NCI-H1930 (cell line): ENCODE measurements at places on chromosomes 13 and 19.
A peak's percentile ranks its signal among the peaks of the same experiment; 100 is the strongest.

- DNase-seq: no peak
Observed at GRCh38 chr19:29636553-29637360, 28.5 kb upstream of the PLEKHF1 start.

DNA sequence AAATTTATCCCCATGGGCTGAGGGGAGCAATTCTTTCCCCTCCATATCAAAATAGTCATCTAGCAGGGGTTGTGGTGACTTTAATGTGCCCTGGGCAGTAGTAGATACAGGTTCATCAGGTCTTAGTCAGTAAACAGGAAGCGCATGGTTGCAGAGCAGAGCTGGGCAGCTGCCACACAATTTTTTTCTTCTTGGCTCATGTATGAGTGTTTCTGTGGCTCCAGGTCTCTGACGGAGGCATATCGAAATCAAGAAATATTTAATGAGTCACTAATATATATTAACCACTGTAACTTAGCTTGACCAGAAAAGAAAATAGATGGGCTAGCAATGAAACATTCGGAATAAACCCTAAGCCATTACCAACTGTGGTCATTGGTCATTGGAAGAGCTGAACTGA lies 68.4 kb upstream of the UBL3 start:
- no peak for DNase-seq

- no peak for DNase-seq
Observed at GRCh38 chr19:18745012-18745735, 45.9 kb downstream of the COMP start.

DNA sequence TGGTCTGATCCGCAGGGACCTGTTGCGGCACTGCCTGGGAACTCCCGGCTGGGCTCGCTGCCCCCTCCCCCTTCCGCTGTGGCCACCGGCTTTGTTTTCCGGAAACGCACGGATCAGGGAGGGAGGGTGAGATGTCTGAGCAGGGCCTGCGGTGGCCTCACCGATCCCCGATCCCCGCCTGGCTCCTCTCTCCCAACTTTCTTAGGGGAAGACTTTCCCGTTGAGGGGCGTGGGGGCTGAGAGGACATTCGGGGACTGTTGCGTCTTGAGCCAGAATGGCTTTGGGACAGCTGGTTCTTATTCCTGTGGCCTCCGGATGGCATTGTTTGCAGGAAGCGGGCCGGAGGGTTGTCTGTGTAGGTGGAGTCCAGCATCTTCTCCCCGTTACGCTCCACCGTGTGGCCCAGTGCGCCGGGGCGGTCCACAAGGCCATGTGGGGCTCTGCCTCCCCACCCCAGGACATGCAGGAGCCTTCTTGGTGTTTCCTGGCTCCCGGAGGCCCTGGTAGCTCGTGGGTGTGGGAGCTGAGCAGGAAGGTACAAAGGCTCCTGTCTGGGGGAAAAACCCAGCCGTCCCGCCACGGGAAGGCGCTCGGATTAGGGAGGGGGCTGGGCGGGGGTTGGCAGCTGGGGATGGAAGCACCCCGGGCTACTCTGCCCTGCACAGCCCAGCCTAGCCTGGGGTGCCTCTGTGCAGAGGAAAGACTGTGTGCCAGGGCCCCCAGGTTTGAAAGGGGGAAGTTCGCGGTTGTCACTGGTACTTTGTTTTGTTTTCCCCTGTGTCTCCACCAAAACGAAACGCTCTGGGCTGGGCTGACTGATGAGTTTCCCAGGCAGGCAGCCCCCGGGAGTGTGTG lies 1.3 kb downstream of the CSNK1G2 start:
- peak; percentile 9 for DNase-seq

GRCh38 chr19:7529610-7530490 lies 5.7 kb upstream of the PNPLA6 start:
- no peak for DNase-seq

- DNase-seq: no peak
Observed at GRCh38 chr19:3253270-3253669, 28.8 kb downstream of the CELF5 start.

GRCh38 chr19:54517483-54517882 lies 14.9 kb downstream of the LAIR2 start:
- DNase-seq: no peak

DNA sequence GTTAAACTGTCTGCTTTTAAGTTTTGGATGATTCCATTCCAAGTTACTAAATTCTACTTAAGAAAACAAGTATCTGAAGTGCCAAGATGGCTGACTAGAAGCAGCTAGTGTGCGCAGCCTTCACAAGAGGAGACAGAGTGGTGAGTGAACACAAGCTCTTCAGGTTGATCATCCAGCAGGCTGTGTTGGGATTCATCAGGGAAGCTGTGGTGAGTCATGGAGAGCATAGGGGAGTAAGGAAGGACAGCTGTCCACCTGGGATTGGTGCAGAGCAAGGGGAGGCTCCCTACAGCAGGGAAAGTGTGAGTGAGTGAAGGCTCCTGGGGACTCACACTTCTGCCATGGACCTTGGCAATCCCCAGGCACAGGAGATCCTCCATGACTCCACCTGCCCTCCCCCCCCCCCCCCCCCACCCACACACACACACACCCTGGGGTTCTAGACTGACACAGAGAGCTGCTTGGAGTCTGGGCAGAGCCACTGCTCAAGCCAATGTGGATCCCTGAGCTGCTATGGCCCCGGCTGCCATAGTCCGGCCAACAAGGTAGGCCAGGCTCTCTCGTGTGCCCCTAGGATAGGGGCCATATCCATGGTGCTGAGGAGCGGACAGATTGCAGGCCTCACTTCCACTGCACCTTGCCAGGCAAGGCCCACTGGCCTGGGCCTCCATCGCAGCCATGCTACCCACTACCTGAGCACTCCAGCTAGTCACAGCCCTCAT lies 23.5 kb downstream of the SLC25A15 start:
- no peak for DNase-seq
